HCT116 (cell line): ENCODE measurements at places on chromosomes 5 and 9. TPM values are rescaled to one million over a fixed set of nuclear protein-coding genes. Genes with fewer than 3 reads are reported as not detected.

DNA sequence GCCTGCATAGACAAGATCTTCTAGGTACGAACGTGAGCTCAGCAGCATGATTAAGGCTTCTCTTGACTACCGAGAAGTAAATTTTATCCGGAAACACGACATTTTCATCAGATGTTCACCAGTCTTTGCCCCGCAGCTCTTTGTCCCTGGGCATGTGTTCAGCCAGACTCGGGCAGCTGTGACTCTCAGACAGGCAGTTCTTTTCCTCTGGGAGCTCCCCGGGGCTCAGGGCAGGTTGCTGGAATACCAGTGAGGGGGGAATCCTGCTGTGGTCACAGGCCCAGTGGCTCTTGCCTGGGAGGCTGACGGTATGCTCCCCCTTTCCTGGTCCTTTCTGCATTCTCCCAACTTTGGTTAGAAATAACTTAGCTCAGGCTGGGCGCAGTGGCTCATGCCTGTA lies 186.1 kb downstream of the GNA14 start:
- no peak for DNase-seq

DNA sequence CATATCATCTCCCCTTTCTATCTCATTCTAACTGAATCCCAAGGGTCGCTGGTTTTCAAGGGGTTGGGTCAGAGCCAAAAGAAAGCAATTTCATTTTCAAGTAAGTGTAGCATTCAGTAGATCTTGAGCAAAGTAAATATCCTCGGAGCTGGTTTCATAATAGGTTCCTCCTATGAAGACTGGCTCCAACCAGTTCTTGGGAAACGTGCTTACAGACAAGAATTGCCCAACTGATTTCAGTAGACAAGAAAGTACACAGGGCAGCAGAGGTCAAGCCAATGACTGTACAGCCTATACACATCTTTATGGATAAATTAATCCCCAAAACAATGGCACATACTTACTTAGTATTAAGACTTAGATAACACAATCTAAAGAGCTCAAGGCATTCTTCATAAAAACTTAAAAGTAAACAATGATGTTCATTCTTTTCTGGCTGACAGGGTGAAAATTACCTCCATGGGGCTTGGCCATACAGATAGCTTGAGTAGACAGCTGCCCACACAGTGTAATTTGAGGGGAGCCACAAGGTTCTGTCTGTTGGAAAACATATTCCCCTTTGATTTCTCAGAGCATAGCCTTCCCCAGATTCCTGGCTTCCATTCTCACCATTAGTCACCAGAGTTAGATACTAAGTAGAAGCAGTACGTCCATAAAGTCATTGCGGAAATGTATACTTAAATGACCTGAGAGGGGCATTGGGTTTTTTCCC lies 163.9 kb downstream of the ARRDC3 start:
- no peak for DNase-seq

DNA sequence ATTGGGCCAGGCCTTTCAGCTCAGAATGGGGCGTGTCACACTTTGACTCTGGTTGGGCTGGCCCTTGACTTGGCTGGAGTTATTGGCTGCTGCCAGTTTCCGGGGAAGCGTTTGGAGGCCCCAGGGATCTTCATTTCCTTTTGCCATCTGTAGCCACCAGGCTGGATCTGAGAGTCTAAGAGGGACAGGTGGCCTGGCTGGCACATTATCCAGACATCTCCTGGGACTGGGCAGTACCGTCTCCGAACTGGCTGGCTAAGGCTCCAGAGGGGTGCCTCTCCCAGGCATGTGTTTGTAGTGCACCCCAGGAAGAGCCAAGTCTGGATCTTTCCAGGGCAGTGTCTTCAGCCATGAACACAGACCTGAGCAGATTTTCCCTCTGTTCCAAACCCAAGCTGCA lies 9.7 kb upstream of the JADE2 start:
- DNase-seq, result no peak

DNA sequence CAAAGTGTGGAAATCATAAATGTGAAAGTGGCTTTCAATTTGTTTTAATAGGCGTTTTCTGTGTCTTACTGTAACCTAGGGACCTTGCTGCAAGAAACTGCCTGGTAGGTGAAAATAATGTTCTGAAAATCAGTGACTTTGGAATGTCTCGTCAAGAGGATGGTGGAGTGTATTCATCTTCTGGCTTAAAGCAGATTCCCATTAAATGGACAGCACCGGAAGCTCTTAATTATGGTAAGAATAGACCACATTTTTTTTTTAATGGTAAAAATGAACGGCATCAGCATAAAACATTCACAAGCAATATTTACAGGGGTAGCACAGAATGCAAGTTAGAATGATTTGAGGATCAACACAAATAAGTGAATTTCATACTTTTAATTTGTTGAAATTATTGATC lies 229.1 kb downstream of the PJA2 start:
- no peak for DNase-seq

- no peak for DNase-seq
Observed at GRCh38 chr5:168720575-168720974, 141.4 kb upstream of the PANK3 start.

ADAMTS19 gene
- total RNA-seq, result not detected
